ENCODE measurements at places on chromosomes 4 and X.

DNA sequence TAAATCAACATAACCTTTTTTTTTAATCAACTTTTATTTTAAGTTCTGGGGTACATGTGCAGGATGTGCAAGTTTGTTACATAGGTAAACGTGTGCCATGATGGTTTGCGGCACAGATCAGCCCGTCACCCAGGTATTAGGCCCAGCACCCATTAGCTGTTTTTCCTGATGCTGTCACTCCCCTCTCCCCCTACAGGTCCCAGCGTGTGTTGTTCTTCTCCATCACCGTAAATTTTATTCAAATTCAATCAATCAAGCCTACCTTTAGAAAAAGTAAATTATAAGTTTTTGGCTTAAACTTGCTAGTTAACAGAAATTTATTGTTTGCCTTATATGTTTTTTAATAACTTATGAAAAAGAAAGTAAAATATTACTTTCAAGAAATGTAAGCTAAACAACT is 25.9 kb downstream of the TIGD2 start:
- no peak overlapping the region for H3K27ac ChIP-seq
- H3K36me3 ChIP-seq, result no peaks in the 10 kb centered on the region
- DNase-seq, result no peak
- H3K4me1 ChIP-seq, result no peaks in the 10 kb centered on the region

GRCh38 chr4:79959652-79960051 is 113.4 kb downstream of the ANTXR2 start:
- H3K4me3 ChIP-seq, result no peak overlapping the region
- no peak overlapping the region for H3K27ac ChIP-seq
- no peaks in the 10 kb centered on the region for H3K4me1 ChIP-seq
- no peaks in the 10 kb centered on the region for H3K27me3 ChIP-seq

DNA sequence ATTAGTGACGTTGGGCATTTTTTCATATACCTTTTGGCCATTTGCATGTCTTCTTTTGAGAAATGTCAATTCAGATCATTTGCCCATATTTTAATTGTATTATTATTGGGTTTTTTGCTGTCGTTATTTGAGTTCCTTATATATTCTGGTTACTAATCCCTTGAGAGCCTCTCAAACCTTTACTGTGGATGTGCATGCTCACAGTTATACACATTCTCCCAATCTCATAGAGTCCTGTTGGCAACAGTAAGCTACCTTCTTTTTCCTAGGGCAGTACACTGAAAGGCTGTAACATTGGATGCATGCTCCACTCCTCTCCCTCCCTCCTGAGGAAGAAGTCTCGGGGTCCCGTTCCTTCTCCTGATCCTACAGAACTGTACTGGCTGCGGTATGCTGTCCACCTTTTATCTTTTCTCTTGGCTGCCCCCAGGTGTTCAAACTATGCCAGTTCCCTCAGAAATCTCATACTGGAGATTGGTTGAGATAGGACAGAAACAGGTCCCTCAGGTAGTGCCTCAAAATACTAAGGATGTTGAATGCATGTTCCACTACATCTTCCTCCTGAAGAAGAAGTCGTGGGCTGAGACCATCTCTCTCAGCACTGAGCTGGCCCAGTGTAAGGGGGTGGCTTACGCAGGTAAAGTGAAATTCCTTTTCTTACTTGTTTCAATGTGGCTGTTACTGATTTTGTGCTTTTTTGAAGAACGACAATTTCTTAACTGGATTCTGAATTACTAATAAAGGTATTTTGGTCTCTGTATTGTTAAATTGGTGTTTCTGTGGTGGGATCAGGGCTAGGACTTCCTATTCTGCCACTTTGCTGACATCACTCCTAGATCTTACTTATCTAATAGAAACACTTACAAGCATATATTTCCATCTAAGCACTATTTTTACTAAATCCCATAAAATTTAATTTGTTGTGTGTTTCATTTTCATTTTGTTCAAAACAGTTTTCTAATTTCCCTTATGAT is 145.4 kb upstream of the HUWE1 start:
- DNase-seq, result no peak
- no peak overlapping the region for H3K27ac ChIP-seq
- H3K36me3 ChIP-seq, result no peaks in the 10 kb centered on the region
- H3K4me1 ChIP-seq, result no peaks in the 10 kb centered on the region
- H3K27me3 ChIP-seq, result no peaks in the 10 kb centered on the region

DNA sequence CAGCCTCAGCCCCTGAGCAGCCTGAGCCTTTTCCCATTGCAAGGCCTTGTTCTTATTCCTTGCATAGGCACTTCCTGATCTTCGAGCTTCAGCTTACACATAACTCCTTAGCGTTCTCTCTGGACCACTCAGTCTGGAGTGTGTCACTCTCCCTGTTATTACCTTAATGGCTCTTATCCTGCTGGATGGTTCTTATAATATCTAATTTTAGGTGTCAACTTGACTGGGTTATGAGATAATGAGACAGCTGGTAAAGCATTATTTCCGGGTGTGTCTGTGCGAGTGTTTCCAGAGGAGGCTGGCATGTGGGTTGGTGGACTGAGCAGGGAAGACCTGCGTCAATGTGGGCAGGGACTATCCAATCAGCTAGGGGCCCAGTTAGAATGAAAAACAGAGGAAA is 75.7 kb downstream of the HAUS3 start:
- no peak overlapping the region for H3K4me3 ChIP-seq
- no peaks in the 10 kb centered on the region for H3K27me3 ChIP-seq
- no peak overlapping the region for H3K27ac ChIP-seq
- DNase-seq, result no peak
- no peaks in the 10 kb centered on the region for H3K36me3 ChIP-seq
- no peaks in the 10 kb centered on the region for H3K4me1 ChIP-seq

DNA sequence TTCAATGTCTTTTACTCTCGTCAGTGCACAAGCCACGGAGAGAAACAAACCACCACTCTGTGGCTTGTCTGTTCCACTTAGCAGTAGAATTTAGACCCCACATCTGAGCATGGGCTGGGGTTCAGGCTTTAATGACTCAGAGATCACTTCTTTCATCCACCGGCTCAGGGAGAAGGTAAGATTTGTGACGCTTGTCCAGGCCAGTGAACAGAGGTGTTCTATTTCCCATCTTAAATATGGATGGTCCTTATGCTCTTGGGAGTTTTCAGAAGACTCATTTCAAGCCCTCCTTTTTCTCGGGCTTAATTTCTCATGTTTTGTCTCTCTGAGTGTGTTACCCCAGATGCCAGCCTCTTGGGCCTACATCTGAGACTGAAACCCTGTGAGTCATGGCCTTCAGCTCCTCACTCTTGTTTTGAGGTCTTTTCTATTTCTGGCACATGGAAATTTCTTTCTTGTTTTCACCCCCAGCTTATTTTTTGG is 127.4 kb upstream of the SFRP2 start:
- no peaks in the 10 kb centered on the region for H3K36me3 ChIP-seq
- H3K4me1 ChIP-seq, result no peaks in the 10 kb centered on the region
- DNase-seq, result no peak
- no peak overlapping the region for H3K4me3 ChIP-seq

DNA sequence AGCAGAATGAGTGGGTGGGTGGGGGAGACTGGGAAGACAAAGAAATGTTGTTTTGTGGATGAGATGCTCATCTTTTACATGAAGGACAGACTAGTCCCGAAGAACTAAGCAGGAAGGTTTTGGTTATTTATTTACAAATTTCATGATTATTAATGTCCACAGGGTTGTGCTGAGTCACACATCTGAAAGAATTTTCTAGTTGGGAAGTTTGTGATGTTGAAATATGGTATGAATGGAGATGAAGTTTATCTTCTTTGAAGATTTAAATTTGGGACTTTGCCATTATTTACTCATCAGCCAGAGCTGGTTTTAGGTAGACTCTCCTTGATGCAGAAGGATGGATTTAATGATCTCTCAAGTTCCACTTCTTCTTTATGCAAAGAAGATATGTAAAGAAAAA is 75.5 kb downstream of the MOSPD2 start:
- no peak overlapping the region for H3K27ac ChIP-seq
- peaks cover 27% of the 10 kb centered on the region for H3K27me3 ChIP-seq
- no peak overlapping the region for H3K4me3 ChIP-seq
- no peaks in the 10 kb centered on the region for H3K36me3 ChIP-seq
- H3K4me1 ChIP-seq, result no peaks in the 10 kb centered on the region
